ENCODE measurements at places on chromosomes 11 and 22. TPM values are rescaled to one million over a fixed set of nuclear protein-coding genes. Genes with fewer than 3 reads are reported as not detected.

DNA sequence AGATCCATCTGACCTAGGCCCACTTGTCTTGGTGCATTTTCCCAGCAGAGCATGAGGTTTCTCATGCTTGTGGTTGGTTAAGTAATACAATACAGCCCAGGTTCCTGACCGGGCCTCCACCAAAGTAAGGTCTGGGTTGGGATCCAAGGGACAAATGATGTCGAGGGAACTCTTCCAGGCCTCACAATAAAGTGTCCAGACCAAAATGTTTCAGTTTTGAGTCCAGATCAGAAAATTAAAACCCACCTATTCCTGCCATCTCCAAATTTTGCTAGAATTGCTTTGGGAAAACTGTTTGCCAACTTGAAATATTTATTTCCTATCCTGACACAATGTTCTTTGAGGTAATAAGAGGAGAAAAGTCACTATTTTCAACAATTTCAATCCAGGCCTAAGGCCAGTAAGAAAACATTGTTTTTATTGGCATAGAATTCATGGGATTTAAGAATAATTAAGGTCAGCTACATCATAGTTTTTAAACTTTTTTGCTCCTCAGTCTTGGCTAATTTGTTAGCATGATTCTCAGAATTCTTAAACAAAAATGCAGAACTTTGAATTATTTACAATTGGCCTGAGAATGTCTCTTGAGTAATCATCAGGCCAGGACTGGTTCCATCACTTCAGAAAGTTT lies 51.4 kb downstream of the ME3 start:
- no peak for DNase-seq

The ME3 gene
- 131 TPM for total RNA-seq

- DNase-seq: no peak
These were observed 399.7 kb downstream of the BRD1 start for GRCh38 chr22:49427941-49428340.

DNA sequence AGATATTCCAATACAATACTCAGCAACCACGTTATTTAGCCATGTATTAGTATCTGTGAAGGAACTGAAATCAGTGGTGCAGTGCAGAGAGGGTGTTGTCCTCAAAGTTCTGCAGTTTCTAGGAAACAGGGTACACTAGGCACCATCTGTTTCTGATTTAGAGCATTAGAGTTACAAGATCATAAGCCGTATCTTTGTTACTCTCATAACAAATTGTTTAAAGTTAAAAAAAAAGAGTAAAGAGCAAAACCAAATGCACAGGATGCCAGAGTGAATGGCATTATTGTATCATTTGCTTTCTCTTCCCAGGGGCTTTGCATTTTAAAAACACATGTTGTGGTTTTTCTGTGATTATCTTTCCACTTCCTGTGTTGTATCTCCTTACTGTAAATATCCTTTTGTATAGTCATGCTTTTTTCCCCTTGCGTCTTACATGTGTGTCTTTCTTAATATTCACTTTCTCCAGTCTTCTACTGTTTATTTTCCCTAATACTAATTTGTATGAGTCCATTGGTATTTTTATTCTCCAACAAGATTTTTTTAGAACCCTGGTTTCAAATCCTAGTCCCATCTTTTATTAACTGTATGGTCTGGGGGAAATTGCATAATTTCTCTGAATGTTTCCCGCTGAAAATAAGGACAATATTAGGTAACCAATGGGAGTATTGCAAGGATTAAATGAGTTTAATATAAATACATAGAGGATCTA lies 15.2 kb upstream of the NUP160 start:
- no peak for DNase-seq

DNA sequence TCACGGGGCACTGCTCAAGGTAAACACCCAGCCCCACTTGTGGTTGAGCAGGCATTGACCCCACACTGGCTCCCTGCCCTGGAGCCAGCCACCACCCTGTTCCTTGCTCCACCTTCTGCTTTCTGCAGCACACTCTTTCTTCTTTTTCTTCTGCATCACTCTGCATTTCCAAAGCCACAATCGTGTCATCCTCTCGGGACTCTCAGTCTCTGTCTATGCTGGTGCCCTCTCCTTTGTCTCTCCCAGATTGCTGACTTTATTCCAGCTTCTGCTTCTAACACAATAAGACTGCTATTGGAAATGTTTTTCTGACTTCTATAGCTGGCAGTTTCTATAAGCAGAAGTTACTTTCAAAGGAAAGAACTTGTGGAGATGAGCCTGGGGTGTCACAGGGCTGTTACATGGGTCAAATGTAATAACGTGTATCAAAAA lies 14.4 kb downstream of the GRAP2 start:
- no peak for DNase-seq

DNA sequence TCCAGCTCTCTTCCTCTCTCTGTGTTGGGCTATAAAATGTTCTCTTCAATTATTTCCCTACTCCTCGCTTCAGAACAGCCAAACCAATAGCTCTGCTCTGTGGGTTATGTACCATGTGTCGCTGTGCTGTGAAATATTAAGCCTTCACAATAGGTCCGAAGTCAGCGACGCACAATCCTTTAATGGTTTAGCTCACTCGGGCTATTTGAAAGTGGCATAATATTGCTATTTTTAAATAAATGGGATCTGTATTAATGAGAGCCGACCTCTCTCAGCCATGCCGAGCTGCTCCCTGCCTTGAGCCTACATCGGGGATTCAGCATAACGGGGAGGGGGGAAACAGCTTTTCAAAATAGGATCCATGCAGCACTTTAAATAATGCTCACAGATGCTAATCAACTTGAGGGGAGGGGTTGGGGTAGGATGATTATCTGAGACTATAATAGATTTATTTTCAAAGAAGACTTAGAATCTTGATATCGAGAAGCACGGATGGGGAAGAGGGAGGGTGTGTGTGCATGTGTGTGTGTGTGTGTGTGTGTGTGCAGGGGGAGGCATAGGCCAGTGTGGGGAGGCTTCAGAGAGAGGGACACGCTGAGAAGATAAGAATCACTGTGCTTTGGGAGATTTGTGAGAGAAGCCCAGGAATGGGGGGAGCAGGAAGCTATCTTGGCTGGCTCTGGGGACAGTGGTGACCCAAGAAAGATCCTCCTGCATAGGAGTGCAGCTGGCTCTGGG lies 271.5 kb downstream of the NXPE2 start:
- DNase-seq: no peak

DNA sequence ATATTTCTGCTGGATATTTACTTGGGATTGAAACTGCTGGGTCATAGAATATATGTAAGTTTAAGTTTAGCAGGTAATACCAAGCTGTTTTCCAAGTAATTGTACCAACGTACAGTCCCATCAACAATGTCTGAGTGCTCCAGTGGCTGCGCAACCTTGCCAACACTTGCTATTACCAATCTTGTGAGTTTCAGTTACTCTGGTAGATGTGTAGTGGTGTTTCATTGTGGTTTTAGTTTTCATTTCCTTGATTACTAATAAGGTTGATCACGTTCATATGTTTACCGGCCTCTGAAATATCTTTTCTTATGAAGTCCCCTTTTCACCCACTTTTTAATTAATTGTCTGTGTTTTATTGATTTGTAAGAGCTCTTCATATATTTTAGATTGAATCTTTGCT lies 370.6 kb upstream of the CADM1 start:
- no peak for DNase-seq

- no peak for DNase-seq
These were observed 75.2 kb downstream of the DHCR7 start for GRCh38 chr11:71372693-71373657.
